HepG2 (cell line): ENCODE measurements at places on chromosomes 7 and 10. TPM values are rescaled to one million over a fixed set of nuclear protein-coding genes. Genes with fewer than 3 reads are reported as not detected.

DNA sequence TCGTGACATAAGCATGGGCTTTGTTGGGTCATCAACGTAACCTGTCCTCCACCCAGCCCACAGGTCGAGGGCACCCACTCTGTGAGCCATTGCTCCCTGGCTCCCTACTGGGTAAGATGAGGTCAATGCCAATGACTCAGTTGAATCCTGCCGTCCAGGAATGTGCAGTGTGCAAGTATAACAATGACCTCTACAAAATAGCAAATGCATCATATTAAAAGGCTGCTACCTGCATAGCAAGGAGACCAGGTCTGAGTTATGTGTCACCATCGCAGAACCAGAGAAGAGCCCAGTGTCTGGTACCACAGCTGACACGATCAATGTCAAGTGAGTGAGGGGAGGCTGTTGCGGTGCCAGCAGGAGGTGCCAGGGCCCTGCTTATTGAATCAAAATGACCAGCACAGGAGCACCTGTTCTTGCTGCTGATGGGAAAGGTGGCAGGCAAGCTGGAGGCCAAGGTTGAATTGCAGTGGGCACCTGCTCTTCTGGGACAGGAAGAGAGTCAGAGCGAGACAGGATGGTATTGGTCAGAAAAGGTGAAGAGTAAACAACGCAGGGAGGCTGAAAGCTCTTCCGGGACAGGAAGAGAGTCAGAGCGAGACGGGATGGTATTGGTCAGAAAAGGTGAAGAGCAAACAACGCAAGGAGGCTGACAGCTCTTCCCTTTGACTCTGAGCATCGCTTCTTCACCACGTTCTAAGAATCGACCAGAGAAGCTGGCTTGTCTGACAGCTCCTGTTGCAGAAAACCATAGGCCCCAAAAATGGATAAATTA is 108.7 kb upstream of the ADAM12 start:
- no peak overlapping the region for H3K4me3 ChIP-seq
- H3K36me3 ChIP-seq = no peaks in the 10 kb centered on the region

DNA sequence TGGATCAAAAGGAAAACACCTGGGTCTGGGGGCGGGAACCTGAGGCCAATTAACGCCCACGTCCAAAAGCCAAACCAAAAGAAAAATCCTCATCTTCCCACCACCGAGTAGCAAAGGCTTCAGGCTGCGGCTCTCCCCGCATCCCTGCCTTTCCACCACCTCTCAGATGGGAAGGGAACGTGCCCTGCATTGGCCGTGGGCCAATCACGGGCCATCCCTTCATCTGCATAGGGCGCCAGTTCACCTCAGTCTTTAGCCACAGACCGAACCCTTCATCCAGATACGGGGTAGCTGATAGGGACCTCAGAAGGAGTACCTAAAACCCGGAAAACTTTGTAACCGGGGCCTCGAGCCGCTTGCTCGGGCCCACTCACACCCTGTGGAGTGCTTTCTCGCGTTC is 626 bp downstream of the PRPF18 start:
- H3K27me3 ChIP-seq = no peaks in the 10 kb centered on the region
- H3K4me3 ChIP-seq = peak overlapping the region; percentile 89
- peaks cover 8% of the 10 kb centered on the region; the same call in 1 of the 3 replicates for H3K36me3 ChIP-seq
- peaks cover 32% of the 10 kb centered on the region for H3K4me1 ChIP-seq

Gene ACTL6B
- polyA plus RNA-seq = not detected in 2 replicates

- no peak overlapping the region for H3K4me3 ChIP-seq
- H3K36me3 ChIP-seq = no peaks in the 10 kb centered on the region
- peaks cover 8% of the 10 kb centered on the region; the same call in 2 of the 3 replicates for H3K27me3 ChIP-seq
- no peaks in the 10 kb centered on the region for H3K4me1 ChIP-seq
- H3K27ac ChIP-seq = no peak overlapping the region
Measured at GRCh38 chr10:24784061-24784460, 60.4 kb upstream of the ARHGAP21 start.

- H3K36me3 ChIP-seq = no peaks in the 10 kb centered on the region
- H3K27ac ChIP-seq = no peak overlapping the region
- no peaks in the 10 kb centered on the region for H3K27me3 ChIP-seq
- no peak for DNase-seq
- H3K4me3 ChIP-seq = no peak overlapping the region
Measured at GRCh38 chr10:129244298-129244697, 222.7 kb upstream of the MGMT start.

DNA sequence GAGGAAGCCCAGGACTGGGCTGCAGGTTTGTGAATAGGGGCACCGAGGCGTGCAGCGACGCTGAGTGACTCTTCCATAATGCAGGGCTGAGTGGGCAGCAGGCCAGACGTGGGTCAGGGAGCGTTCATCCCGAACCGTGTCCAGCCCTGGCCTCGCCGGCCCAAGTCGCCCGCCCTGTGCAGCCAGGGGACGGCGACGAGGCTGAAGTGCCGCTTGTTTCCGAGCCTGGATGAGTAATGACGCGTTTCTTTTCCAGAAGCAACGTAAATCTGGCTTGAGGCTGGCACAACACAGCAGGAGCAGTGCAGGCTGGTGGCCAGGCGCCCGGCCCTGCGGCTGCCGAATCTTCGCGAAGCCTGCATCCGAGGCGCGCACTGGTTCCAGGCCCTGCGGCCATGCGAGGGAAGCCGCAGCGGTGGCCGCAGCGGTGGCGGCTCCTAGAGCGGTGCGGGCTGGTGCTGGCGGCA is 74.0 kb upstream of the SEC61G start:
- H3K36me3 ChIP-seq = no peaks in the 10 kb centered on the region
- H3K27me3 ChIP-seq = no peaks in the 10 kb centered on the region
- no peak for DNase-seq
- H3K4me3 ChIP-seq = no peak overlapping the region
- H3K27ac ChIP-seq = no peak overlapping the region
- no peaks in the 10 kb centered on the region for H3K4me1 ChIP-seq
